ENCODE measurements at places on chromosomes 6 and 20.

DNA sequence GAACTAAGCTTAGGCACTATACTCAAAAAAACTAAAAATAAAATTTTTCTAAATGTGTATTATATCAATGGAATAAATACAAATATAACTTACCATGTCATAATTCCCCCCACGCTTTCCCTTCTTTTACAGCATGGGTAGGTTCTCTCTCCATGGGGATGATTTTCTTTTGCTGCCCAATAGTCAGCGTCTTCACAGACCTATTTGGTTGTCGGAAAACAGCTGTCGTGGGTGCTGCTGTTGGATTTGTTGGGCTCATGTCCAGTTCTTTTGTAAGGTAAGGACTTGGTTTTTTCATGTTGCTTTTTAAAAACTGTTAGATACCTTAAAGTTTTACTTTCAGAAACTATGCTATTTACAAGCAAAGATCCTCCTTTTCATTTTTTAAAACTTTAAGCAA is 85.3 kb downstream of the SLC16A10 start:
- no peak for DNase-seq

DNA sequence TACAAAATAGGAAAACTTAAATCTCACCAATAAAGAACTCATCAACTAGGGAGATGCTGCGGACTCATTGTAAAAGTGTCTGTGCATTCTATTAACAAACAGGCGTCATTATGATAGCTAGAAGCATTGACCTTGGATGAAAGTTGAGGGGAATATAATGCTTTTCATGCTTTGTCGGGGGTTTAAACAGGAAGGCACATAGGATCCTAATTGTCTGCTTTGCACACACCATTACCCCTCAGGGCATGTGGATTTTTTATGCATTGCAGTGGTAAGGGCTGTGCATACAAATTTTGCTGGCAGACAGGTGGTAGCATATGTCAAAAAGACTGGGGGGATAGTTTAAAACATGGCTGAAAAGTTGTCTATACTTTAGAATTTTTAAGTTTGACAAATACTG is 447.9 kb upstream of the PLCB4 start:
- DNase-seq = no peak

- no peak for DNase-seq
Measured at GRCh38 chr6:53828215-53828614, 33.4 kb downstream of the LRRC1 start.

DNA sequence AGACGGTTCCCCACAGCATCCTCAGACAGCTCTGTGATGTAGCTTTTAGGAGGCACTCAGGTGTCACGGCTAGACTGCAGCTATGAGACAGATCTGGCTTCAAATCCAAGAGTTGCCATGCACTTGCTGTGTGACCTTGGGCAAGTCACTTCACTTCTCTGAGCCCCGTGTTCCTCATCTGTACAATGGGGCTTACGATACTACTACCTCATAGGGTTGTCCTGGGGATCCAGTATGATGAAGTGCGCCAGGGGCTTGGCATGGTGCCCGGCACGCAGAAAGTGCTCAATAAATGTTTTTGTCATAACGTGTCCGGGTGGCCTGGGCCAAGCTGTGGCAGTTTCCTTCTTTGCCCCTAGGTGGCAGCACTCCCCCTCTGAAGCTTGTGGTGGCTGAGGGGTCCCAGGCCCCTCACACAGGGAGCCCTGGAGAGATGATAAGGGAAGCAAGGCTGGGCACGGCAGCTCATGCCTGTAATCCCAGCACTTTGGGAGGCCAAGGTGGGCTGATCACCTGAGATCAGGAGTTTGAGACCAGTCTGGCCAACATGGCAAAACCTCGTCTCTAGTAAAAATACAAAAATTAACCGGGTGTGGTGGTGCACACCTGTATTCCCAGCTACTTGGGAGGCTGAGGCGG is 19.1 kb upstream of the CHMP4B start:
- DNase-seq = peak; percentile 59

DNA sequence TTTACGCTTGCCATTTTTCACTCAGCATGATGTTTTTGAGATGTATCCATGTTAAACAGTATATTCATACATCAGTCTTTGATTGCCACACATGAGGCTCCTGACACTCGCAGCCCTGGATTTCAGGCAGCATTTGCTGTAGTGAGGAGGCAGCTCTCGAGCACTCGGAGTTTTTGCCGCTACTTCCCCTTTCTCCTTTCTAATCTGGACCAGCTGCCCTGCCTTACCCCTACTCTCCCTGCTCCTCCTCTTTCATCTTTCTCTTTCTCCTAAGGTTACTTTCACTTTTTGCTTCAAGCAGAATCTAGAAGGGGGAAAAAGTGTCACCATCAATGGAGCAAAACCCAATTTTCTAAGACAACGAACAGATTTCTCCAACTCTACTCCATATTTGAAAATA is 5.9 kb upstream of the CST3 start:
- DNase-seq = no peak

GRCh38 chr6:107235511-107235910 is 120.2 kb upstream of the BEND3 start:
- no peak for DNase-seq

DNA sequence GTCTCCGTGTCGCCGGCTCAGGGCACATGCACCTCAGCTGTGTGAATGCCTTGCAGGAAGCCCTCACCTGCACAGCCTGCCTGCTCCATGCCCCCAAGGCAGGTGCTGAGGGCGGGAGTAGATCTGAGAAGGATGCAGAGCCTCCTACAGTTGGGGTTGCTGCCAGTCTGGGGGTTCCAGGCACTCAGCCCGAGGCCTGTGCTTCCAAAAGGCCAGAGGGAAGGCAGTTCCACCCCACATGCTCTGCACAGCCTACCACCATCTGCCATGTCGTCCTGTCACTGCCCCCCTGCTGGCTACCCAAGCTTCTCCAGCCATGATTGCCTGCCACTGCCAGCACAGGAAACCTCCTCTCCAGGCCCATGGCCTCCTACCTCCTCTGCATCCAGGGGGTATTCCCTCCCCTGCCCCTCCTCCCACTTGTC is 19.3 kb downstream of the ACSS1 start:
- DNase-seq = no peak

GRCh38 chr20:41424546-41424945 is 57.9 kb upstream of the EMILIN3 start:
- no peak for DNase-seq

DNA sequence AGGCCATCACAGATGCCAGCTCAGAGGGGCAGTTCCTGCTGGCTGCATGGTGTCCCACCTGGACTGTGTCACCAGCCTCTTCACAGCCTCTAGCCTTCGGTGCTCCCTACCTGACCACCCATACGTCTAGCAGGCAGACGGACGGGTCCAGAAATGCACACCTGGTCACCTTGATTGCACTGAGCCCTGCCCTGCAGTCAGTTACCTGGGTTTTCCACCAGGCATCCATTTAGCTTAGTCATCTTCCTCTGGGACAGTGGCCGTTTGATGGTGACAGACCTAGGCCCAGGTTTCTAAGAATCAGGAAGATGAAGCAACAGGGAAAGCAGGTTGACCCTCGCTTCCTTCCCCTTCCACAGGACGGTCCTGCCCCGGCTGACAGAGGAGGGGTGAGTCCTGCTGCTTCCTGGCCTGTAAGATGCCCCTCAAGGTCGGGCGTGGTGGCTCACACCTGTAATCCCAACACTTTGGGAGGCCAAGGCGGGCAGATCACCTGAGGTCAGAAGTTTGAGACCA is 9.8 kb upstream of the BPI start:
- DNase-seq = no peak

DNA sequence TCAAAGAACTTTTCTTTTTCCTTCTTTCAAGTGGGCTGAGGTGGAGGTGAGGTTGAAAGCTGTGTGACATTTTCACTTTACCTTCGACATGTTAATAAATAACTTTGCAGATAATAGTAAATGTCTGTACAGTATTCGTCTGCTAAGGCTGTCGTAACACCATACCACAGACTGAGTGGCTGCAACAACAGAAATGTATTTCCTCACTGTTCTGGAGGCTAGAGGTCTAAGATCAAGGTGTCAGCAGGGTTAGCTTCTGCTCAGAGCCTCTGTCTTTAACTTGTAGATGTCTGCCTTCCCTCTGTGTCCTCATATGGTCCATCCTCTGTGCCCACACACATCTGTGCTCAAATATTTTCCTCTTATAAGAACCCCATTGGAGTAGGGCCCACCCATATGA is 14.9 kb downstream of the PHACTR2 start:
- no peak for DNase-seq

GRCh38 chr6:36641543-36641942 is 37.0 kb upstream of the CDKN1A start:
- no peak for DNase-seq

- DNase-seq = no peak
Measured at GRCh38 chr6:11040134-11040533, 4.0 kb downstream of the ELOVL2 start.

- no peak for DNase-seq
Measured at GRCh38 chr6:98833307-98834059, 891 bp upstream of the POU3F2 start.

GRCh38 chr20:24109537-24109936 is 121.0 kb upstream of the GGTLC1 start:
- DNase-seq = no peak

GRCh38 chr20:5480824-5481600 is 164.3 kb upstream of the PROKR2 start:
- DNase-seq = no peak

DNA sequence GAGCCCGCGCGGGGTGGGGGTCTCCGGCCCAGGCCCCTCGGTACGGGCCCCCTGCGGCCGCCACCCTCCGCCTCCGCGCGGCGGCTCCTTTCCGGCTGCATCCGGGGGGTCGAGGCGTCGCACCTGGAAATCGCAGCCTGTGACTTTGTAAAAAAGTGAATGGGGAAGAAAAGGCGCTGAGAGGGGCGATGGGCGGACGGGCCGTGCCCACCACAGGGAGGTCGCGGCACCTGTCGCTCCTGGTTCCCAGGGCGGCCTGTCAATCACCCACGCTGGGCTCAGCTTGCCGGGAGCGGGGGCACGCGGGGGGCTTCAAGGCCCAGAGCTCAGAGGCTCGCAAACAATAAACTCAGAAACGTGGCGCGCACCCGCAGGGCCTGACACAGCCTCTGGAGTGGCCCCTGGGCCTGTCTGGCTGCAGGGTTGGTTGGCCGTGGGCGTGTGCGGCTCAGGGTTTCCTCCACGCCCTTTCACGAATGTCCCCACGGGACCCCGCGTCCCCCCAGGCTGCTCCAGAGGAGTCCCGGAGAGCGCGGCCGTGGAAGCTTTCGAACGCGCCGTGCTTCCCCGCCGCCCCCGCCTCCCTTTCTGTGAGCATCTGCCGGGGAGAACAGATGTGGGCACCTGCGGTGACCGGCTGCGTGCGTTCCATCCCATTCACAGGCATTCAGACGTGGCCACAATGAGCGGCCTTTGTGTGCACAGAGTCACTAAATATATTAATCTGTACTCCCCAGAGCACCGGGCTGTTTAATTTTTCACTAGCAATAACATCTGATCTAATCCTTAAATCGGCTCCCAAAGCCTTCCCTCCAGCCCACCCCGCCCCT is 6.1 kb upstream of the DLL1 start:
- no peak for DNase-seq

- no peak for DNase-seq
Measured at GRCh38 chr20:24522452-24523330, 53.3 kb downstream of the SYNDIG1 start.

- peak; percentile 10 for DNase-seq
Measured at GRCh38 chr6:119736296-119737021, 386.9 kb upstream of the MAN1A1 start.

- peak; percentile 0 for DNase-seq
Measured at GRCh38 chr6:8707956-8708772, 272.8 kb upstream of the SLC35B3 start.

DNA sequence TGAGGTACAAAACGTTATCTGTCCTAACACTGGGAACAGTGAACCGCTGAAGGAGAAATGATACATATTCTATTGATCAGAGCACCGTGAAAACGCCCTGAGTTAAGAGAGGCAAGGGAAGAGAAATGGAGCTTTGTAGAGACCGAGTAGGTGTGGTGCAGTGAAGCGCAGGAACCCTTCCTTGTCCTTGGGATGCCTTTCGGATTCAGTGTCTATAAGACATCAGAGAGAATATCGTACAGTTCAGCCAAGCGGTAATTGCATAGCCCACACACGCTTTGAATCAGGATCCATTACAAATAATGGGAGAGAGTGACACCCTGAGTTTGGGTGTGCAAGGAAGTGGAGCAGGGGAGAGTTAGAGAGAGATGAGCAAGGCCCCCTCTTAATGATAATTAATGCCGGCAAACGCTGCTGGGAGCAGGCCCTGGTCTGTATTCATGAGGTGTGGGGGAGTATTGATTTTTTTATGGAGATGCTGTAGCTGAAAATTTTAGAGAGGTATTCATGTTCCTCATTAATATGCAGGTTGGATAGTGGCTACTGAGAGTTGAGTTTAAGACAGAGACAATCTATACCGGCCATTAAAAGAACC is 20.7 kb downstream of the NOX3 start:
- DNase-seq = no peak

DNA sequence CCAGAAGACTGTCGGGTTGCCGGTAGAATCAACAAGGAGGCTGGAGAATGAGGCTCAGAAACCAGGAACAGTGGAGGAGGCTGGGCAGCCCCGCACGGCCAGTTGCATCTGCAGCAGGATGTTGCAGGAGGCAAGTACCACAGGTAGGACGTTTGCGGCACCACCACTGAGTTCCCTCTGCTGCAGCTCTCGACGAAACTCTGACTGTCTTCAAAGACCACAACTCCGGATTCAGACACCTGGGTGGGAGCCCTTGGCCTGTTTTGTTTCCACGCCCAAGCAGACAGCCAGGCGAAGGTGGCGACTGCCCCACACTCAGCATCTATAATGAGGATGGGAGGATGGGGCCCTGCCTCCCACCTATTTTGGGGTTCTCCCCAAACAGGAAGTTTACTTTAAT is 218.2 kb downstream of the ZDHHC14 start:
- DNase-seq = peak; percentile 68

GRCh38 chr6:147061252-147061651 is 143.0 kb upstream of the STXBP5 start:
- no peak for DNase-seq

DNA sequence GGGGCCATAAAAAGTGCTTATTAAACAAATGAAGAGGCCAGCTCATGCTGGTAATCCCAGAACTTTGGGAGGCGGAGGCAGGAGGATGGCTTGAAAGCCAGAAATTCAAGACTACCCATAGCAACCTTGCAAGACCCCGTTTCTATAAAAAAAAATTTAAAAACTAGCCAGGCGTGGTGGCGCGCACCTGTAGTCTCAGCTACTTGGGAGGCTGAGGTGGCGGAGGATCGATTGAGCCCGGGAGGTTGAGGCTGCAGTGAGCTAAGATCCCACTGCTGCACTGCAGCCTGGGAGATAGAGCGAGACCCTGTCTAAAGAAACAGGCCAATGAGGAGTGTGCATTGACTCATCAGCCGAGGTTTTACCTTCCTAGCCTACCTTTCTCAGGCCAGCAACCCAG is 15.2 kb downstream of the NPEPL1 start:
- no peak for DNase-seq

GRCh38 chr20:49148601-49149000 is 39.5 kb downstream of the STAU1 start:
- DNase-seq = no peak

Measured in OCI-LY7 (cell line).